ENCODE measurements at places on chromosomes 11 and 22.
A peak's percentile ranks its signal among the peaks of the same experiment; 100 is the strongest.

GRCh38 chr11:93741882-93742226, 382 bp downstream of the C11orf54 start:
- peak overlapping the region; percentile 87 for H3K4me3 ChIP-seq
- H3K36me3 ChIP-seq, result peaks cover 8% of the 10 kb centered on the region
- H3K27me3 ChIP-seq, result no peaks in the 10 kb centered on the region
- DNase-seq, result no peak
- H3K27ac ChIP-seq, result peak overlapping the region; percentile 92
- peaks cover 12% of the 10 kb centered on the region for H3K4me1 ChIP-seq

GRCh38 chr11:68040101-68040956, 1.5 kb downstream of the TCIRG1 start:
- peaks cover 7% of the 10 kb centered on the region for H3K4me1 ChIP-seq
- no peaks in the 10 kb centered on the region for H3K27me3 ChIP-seq
- peak overlapping the region; percentile 84 for H3K4me3 ChIP-seq
- DNase-seq, result no peak

- no peak overlapping the region for H3K4me3 ChIP-seq
- no peaks in the 10 kb centered on the region for H3K36me3 ChIP-seq
- DNase-seq, result no peak
- no peaks in the 10 kb centered on the region for H3K27me3 ChIP-seq
- no peak overlapping the region for H3K27ac ChIP-seq
- no peaks in the 10 kb centered on the region for H3K4me1 ChIP-seq
Observed at GRCh38 chr11:113059548-113059947, 98.3 kb downstream of the NCAM1 start.

GRCh38 chr22:43563571-43563970, 151.8 kb downstream of the MPPED1 start:
- no peak overlapping the region for H3K27ac ChIP-seq
- no peaks in the 10 kb centered on the region for H3K4me1 ChIP-seq
- no peak overlapping the region for H3K4me3 ChIP-seq
- H3K27me3 ChIP-seq, result peaks cover 4% of the 10 kb centered on the region

DNA sequence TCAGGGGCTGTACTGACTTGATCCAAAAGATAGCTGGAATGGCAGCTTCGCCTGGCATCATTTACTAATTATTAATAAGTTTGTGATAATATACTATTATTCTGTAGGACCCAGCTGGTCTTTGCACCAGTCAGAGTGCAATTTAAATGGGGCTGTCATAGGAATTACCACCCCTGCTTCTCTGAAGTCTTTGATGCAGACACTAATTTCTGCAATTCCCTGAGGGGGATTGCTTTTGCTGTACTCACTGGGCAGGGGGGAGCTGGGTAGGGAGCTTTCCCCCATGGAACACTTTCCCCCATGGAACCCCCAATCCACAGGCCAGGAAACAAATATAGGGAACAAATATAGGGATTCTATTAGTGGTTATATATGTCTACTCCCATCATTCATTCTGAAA, 54.9 kb upstream of the TSKU start:
- no peaks in the 10 kb centered on the region for H3K4me1 ChIP-seq
- H3K36me3 ChIP-seq, result no peaks in the 10 kb centered on the region
- no peak for DNase-seq
- H3K27me3 ChIP-seq, result peaks cover 11% of the 10 kb centered on the region
- no peak overlapping the region for H3K27ac ChIP-seq

DNA sequence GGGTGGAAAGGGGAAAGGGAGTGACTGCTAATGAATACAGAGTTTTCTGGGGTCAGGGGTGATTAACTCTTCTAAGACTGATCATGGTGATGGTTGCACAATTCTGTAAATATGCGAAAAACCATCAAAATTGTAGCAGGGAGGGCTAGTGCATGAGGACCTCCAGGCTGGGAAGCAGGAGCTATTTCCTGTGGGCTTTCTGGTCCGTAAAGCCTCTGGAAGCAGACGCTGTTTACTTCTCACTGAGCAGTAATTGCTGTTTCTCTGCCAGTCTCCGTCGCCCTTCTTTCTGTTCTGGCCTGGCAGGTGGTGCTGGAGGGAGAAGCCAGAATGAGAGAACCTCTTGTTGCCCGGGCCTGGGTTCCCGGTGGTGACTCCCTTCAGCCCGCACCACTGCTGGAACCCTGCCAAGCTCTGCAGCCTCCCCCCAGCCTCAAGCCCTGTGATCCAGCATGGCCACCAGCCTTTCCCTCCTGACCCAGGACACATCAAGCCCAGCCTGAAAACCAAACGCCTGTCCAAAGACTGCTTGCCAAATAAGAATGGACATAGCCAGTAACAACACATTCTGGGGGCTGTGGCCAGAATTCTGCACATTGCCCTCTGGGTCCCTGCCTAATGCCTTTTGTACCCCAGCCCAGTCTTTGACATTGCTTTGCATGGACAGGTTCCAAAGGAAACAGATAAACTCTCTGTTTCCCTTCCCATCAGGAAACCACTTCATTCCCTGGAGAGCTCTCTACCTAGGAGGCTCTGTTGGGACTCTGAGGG, 201.0 kb upstream of the NAV2 start:
- H3K27ac ChIP-seq, result no peak overlapping the region
- H3K36me3 ChIP-seq, result no peaks in the 10 kb centered on the region
- H3K4me1 ChIP-seq, result no peaks in the 10 kb centered on the region
- no peak overlapping the region for H3K4me3 ChIP-seq
- no peak for DNase-seq

GRCh38 chr11:60183591-60184205, 815 bp upstream of the MS4A6A start:
- no peaks in the 10 kb centered on the region for H3K27me3 ChIP-seq
- H3K27ac ChIP-seq, result no peak overlapping the region
- H3K4me3 ChIP-seq, result no peak overlapping the region
- no peaks in the 10 kb centered on the region for H3K4me1 ChIP-seq
- DNase-seq, result no peak
- no peaks in the 10 kb centered on the region for H3K36me3 ChIP-seq

DNA sequence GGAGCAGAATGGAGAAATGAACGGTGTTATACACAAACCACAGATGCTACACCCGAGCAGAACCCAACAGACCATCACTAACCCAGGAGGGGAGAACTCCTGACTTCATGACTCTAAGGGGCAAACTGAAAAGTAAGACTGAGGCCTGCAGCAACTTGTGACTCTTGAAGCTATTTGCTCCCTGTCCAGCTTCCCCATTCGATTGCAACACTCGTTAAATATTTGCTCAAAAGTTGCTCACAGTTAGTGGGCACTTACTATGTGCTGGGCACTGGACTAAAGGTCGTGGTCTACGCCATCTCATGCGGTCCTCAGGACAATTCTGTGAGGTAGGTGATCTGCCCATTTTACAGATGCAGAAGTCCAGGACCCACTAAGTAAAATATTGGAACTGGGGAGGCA, 9.5 kb upstream of the ADA2 start:
- H3K4me1 ChIP-seq, result no peaks in the 10 kb centered on the region
- no peaks in the 10 kb centered on the region for H3K36me3 ChIP-seq
- no peaks in the 10 kb centered on the region for H3K27me3 ChIP-seq

DNA sequence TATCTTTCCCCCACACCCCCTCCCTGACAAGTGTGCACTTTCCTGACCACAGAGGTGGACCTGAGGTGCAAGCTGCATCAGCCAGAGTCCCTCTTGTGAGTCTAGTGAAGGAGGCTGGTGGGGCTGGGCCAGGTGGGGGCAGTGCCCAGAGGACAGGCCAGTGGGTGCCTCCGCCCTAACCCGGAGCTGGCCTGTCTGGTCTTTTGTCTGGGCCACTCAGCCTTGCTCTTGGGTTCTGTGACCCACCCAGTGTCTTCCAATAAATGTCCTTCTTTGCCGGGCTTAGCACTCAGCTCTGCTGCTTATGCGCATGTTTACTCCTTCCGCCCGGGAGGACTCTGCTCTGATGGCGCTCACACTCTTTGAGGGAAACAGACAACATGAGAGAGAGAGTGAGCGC, 526.2 kb downstream of the TBC1D22A start:
- no peaks in the 10 kb centered on the region for H3K4me1 ChIP-seq
- H3K27ac ChIP-seq, result no peak overlapping the region
- DNase-seq, result no peak
- no peak overlapping the region for H3K4me3 ChIP-seq

- no peaks in the 10 kb centered on the region for H3K27me3 ChIP-seq
- no peak overlapping the region for H3K4me3 ChIP-seq
Observed at GRCh38 chr11:63508009-63508408, 2.1 kb downstream of the LGALS12 start.

GRCh38 chr22:37983860-37984791, at the start of gene SOX10:
Gene SOX10 (minus strand): TSS chr22:37984555. CDS start chr22:37983784, 771 bp downstream.
- no peaks in the 10 kb centered on the region for H3K27me3 ChIP-seq
- no peaks in the 10 kb centered on the region for H3K4me1 ChIP-seq
- no peaks in the 10 kb centered on the region for H3K36me3 ChIP-seq
- no peak within 1 kb of the TSS for H3K4me3 ChIP-seq

GRCh38 chr11:61921446-61921845, 4.1 kb upstream of the RAB3IL1 start:
- no peak overlapping the region for H3K4me3 ChIP-seq
- peaks cover 59% of the 10 kb centered on the region for H3K27me3 ChIP-seq
- no peak for DNase-seq
- H3K4me1 ChIP-seq, result no peaks in the 10 kb centered on the region
- H3K36me3 ChIP-seq, result no peaks in the 10 kb centered on the region
- H3K27ac ChIP-seq, result no peak overlapping the region

GRCh38 chr11:94066901-94067429, 45.8 kb downstream of the HEPHL1 start:
- H3K4me1 ChIP-seq, result peaks cover 8% of the 10 kb centered on the region

- H3K4me1 ChIP-seq, result no peaks in the 10 kb centered on the region
- no peak overlapping the region for H3K27ac ChIP-seq
Observed at GRCh38 chr11:74603845-74604244, 11.5 kb downstream of the POLD3 start.

GRCh38 chr11:1382831-1383607, 6.7 kb upstream of the BRSK2 start:
- no peaks in the 10 kb centered on the region for H3K36me3 ChIP-seq
- H3K27me3 ChIP-seq, result peaks cover 9% of the 10 kb centered on the region
- no peak overlapping the region for H3K27ac ChIP-seq
- H3K4me1 ChIP-seq, result no peaks in the 10 kb centered on the region

GRCh38 chr22:42796081-42796480, 61.0 kb downstream of the ARFGAP3 start:
- H3K27me3 ChIP-seq, result no peaks in the 10 kb centered on the region
- no peak overlapping the region for H3K4me3 ChIP-seq
- H3K36me3 ChIP-seq, result peaks cover 21% of the 10 kb centered on the region
- DNase-seq, result no peak
- H3K4me1 ChIP-seq, result peaks cover 1% of the 10 kb centered on the region
- no peak overlapping the region for H3K27ac ChIP-seq

- H3K4me1 ChIP-seq, result peaks cover 3% of the 10 kb centered on the region
- no peak for DNase-seq
- H3K27me3 ChIP-seq, result peaks cover 4% of the 10 kb centered on the region
- H3K36me3 ChIP-seq, result no peaks in the 10 kb centered on the region
Observed at GRCh38 chr11:14059491-14059890, 97.0 kb downstream of the SPON1 start.

GRCh38 chr11:118544647-118545010, 13.6 kb downstream of the TMEM25 start:
- H3K4me1 ChIP-seq, result no peaks in the 10 kb centered on the region
- peaks cover 3% of the 10 kb centered on the region for H3K36me3 ChIP-seq
- no peak overlapping the region for H3K27ac ChIP-seq
- no peak overlapping the region for H3K4me3 ChIP-seq

GRCh38 chr22:46936378-46936903, 174.0 kb downstream of the TBC1D22A start:
- H3K4me3 ChIP-seq, result no peak overlapping the region
- no peak overlapping the region for H3K27ac ChIP-seq
- DNase-seq, result no peak
- H3K36me3 ChIP-seq, result peaks cover 2% of the 10 kb centered on the region

DNA sequence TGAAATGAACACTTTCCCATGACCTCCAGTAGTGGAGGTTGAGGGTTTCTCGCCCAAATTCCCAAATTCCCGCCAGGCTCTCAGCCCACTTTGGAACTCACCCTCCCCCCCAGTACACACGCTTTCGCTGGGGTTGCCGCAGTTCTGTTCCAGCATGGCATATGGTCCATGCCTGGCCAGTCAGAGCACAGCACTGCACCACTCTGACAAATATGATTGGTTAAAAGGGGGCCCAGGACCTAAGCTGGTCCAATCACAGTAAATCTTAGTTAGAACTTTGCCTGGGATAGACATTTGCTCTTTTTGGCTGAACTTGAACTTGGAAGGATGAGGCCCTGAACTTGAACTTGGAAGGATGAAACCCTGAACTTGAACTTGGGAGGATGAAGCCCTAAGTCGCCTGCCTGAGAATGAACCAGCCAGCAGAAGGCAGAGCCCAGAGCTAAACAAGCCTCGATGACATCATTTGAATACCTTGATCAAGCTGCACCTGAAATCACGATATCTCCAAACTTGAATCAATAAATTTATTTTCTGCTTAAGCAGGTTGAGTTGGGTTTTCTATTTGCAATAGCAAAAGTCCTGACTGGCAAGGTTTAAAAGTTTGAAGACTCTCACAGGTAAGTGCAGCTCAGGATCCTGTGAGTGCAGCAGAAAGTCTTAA, 12.6 kb upstream of the SSTR3 start:
- no peak overlapping the region for H3K27ac ChIP-seq
- DNase-seq, result no peak
- peaks cover 19% of the 10 kb centered on the region for H3K4me1 ChIP-seq
- H3K4me3 ChIP-seq, result no peak overlapping the region
- peaks cover 19% of the 10 kb centered on the region for H3K36me3 ChIP-seq
- no peaks in the 10 kb centered on the region for H3K27me3 ChIP-seq

DNA sequence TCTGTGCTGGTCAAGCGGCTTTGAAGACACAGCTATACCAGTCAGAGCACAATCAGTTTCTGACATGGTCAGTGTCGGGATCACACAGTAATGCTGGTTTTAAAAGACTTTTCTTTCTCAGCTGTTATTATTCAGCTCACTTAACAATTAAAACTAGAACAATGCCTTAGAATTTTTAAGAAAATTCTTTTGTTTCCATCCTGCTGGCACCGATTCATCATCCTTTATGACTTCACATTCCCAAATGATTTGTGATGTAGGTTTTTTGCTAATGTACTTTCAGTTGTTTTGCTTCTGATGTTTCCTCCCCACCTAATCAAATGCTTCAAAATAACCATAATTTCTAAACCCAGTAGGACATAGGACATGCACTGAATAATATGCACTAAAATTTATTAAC, 34.5 kb upstream of the OLFML1 start:
- no peak overlapping the region for H3K4me3 ChIP-seq
- no peak overlapping the region for H3K27ac ChIP-seq
- H3K4me1 ChIP-seq, result no peaks in the 10 kb centered on the region

GRCh38 chr11:34030382-34030781, 21.1 kb upstream of the CAPRIN1 start:
- peaks cover 18% of the 10 kb centered on the region for H3K4me1 ChIP-seq
- DNase-seq, result peak; percentile 87
- no peak overlapping the region for H3K27ac ChIP-seq
- H3K27me3 ChIP-seq, result no peaks in the 10 kb centered on the region

GRCh38 chr22:38750104-38750503, 5.7 kb downstream of the SUN2 start:
- H3K36me3 ChIP-seq, result peaks cover 30% of the 10 kb centered on the region
- no peaks in the 10 kb centered on the region for H3K27me3 ChIP-seq
- no peak for DNase-seq
- H3K4me1 ChIP-seq, result peaks cover 40% of the 10 kb centered on the region

All from keratinocyte (primary cell).